Fibroblast of lung (primary cell): ENCODE measurements at places on chromosomes 12 and 14.

GRCh38 chr14:50741567-50741966 is 73.5 kb upstream of the SAV1 start:
- H3K27ac ChIP-seq, result no peak overlapping the region
- no peaks in the 10 kb centered on the region for H3K4me1 ChIP-seq
- no peaks in the 10 kb centered on the region for H3K36me3 ChIP-seq

DNA sequence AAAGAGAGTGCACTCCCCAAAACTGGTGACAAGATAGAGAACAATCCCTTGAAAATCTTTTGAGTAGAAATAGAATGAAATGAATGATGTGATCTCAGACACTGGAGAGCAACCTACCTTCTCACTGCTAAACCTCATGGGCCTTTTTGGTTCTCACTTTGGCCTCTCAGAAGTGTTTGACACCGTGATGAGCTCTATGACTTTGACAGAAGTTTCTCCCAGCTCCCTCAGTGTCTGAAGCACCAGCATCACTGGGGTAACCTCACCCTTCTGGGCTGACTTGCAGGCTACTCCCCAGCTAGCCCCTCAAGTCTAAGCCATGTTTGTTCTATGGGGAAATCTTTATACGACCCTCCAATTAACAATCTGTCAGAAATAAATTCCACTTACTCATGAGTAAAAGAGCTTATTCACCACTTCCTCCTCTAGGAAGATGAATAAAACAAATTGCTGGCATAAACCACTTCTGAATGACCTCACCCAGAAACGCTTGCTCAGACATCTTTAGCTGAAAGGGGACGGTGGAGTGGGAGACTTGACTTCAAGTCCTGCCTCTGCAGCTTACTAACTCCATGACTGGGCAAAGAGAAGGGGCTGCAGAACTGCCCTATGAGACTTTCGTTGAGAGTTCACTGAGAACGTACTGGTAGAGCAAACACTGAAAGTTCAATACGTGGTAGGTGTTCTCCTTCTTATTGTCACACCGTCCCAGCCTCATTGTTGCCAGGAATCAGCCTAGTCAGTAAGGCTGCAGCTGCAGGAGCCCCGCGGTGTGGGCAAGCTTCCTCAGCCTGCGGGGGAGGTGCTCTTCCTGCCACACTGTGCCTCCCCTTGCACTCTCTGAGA is 46.5 kb downstream of the ST8SIA1 start:
- DNase-seq, result peak; percentile 90
- H3K36me3 ChIP-seq, result no peaks in the 10 kb centered on the region
- H3K4me3 ChIP-seq, result no peak overlapping the region
- no peak overlapping the region for H3K27ac ChIP-seq
- peaks cover 12% of the 10 kb centered on the region for H3K4me1 ChIP-seq

GRCh38 chr14:102551995-102552705 is 40.3 kb upstream of the RCOR1 start:
- H3K36me3 ChIP-seq, result no peaks in the 10 kb centered on the region
- DNase-seq, result peak; percentile 21
- H3K4me1 ChIP-seq, result no peaks in the 10 kb centered on the region
- no peak overlapping the region for H3K4me3 ChIP-seq
- H3K27me3 ChIP-seq, result no peaks in the 10 kb centered on the region
- H3K27ac ChIP-seq, result no peak overlapping the region

DNA sequence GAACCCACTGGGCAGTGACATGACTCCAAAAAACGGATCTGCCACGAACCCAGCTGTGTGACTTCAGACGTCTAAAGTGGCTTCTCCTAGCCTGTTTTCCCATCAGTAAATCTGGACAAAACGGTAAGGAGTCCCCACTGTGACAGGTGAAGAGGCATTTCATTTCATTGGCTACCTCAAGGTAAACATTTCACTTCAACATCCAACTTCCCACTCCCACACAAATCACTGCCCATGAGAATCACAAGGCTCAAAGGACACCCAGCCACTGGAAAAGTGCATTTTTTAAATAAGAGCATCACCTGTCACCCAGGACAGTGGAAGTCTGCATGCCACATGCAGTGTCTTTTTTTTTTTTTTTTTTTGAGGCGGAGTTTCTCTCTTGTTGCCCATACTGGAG is 27.9 kb downstream of the HSP90AA1 start:
- H3K4me1 ChIP-seq, result peaks cover 5% of the 10 kb centered on the region
- no peak overlapping the region for H3K27ac ChIP-seq
- no peak overlapping the region for H3K4me3 ChIP-seq

DNA sequence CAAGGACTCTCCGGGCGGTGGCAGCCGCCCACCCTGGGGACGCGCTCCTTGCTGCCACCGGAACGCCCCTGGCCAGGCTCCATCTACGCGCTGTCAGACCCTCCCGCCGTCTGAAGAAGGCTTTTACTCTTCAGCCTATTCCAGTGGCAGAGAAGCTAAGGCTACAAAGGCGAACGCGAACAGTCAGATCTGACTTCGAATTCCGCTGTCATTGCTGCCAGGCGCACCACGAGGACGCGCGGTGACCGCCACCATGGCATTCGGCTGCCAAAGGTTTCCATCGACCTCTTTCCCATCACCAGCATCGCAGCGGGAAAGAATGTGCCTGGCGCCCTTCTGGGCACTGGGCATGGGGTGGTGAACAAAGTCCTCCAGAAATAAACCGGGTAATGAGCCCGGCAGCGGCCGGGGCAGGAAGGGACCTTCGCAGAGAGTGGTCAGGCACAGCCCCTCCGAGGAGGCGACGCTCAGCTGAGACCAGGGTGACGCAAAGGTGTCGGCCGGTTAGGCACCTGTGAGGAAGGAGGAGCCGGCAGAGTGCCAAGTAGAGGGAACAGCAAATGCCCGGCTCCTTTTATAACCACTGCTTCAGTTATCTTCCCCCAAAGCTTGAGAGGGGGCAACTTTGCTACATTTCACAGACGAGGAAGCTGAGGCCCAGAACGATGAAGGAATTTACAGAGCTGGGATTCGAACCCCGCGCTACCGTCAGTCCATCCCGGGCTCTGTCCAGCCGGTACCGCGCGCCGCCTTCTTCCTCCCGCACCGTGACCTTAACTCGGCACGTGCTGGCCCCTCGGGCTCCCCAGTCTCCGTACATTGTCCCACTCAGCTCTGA is 1.9 kb upstream of the RFX4 start:
- H3K27ac ChIP-seq, result no peak overlapping the region
- H3K36me3 ChIP-seq, result no peaks in the 10 kb centered on the region
- no peaks in the 10 kb centered on the region for H3K4me1 ChIP-seq

GRCh38 chr14:57611555-57612075 is 118.0 kb upstream of the CCDC198 start:
- no peak overlapping the region for H3K27ac ChIP-seq
- no peak overlapping the region for H3K4me3 ChIP-seq
- H3K4me1 ChIP-seq, result no peaks in the 10 kb centered on the region

DNA sequence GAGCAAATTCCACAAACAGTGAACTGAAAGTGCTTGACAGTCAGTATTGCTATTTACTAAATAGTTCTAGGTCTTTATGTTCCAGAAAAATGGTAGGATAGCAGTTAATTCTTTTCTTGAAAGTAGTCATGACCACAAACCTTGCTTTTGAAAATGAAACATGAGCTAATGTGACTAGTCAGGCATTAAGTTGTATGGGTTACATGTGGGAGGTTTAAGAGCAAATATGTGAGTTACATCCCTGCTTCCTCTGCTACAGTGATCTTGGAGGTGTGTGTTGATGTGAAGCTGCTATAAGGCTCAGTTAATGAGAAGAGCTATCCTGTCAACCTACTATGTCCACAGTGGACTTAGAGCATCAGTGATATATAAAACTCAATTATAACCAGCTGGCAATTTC is 741.6 kb downstream of the FSCB start:
- H3K27me3 ChIP-seq, result no peaks in the 10 kb centered on the region
- no peak overlapping the region for H3K27ac ChIP-seq
- H3K36me3 ChIP-seq, result no peaks in the 10 kb centered on the region
- no peak overlapping the region for H3K4me3 ChIP-seq
- DNase-seq, result no peak
- H3K4me1 ChIP-seq, result no peaks in the 10 kb centered on the region

DNA sequence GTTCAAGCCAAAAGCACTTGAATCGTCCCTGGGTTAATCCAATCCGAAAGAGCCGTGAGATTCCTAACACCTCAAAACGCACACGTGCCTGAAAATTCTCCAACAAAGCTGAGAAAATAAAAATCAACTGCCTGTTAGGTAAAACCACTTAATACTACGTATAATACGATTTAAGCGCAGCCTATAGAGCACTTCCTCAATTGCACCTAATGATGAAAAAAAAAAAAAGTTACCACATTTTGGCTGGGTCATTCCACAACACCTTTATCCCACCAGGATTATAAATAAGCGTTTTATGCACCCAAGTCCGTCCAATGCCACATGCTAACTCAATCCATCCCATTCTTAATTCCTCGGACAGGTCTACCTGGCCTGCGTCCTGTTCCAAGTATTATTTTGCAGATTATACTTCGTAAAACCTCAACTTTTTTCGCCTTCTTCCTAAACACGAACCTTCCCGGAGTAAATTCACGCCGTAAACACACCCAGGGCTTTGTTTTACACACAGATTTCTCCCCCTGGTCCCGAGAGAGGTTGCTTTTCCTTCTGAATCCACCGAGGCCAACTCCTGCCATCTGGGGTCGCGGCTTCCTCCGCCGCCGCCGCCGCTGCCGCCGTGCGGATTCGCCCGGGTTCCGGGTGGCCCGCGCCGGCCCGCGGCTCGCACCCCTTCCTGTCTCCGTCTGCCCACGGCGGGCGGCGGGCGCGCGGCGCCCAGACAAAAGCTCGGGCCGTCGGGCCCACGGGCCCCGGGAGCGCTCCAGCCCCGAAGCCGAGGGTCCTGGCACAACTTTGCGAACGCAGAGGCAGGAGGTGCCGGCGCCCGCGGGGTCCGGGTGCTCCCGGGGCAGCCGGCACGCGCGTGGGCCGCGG is 66.2 kb downstream of the RNF34 start:
- peak; percentile 15 for DNase-seq
- H3K4me1 ChIP-seq, result peaks cover 2% of the 10 kb centered on the region
- H3K4me3 ChIP-seq, result peak overlapping the region; percentile 62
- H3K27ac ChIP-seq, result peak overlapping the region; percentile 59
- no peaks in the 10 kb centered on the region for H3K27me3 ChIP-seq
- no peaks in the 10 kb centered on the region for H3K36me3 ChIP-seq

DNA sequence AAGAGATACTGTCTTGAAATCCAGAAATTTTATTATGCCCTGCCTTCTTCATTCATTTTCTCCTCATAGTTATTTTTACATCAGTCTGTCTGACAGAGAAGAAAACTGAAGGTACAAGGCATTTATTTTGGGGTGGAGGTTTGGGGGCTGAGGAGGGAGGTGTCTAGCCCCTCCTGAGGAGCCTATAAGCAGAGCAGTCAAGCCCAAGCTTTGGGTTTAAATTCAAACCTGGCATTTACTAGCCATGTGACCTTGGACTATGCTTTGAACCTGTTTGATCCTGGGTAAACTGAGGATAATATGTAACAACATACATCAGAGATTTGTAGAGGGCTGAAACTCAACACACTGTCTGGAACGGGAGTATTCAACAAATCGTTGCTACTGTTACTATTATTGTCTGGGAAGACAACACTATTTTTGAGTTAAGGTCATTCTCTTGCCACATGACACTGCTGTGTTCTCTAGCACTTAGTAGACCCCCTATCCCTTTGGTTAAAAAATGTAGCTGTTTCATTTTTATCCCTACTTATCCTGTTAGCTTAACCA is 66.1 kb upstream of the STRN3 start:
- H3K4me3 ChIP-seq, result no peak overlapping the region
- H3K36me3 ChIP-seq, result no peaks in the 10 kb centered on the region
- peaks cover 9% of the 10 kb centered on the region for H3K4me1 ChIP-seq
- DNase-seq, result no peak

DNA sequence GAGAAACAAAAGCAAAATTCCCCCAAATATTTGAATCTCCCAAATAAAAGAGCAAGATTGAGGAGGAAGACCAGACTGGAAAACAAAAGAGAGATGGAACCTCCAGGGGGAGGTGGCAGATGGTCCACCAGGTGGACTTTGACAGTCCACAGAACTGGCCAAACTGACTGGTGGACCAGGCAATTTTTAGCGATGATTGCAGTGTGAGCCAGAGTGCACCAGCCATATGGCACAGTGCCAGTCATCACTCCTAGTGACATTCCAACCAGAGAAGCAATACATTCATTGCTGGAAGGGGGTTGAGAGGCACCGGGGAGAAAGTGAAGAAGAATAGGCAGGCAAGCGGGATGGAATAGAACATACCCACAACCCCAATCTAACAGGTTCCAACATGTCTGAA is 182.9 kb downstream of the EXOC5 start:
- no peaks in the 10 kb centered on the region for H3K27me3 ChIP-seq
- H3K4me3 ChIP-seq, result no peak overlapping the region
- no peak overlapping the region for H3K27ac ChIP-seq
- no peaks in the 10 kb centered on the region for H3K4me1 ChIP-seq
- DNase-seq, result no peak
- no peaks in the 10 kb centered on the region for H3K36me3 ChIP-seq

DNA sequence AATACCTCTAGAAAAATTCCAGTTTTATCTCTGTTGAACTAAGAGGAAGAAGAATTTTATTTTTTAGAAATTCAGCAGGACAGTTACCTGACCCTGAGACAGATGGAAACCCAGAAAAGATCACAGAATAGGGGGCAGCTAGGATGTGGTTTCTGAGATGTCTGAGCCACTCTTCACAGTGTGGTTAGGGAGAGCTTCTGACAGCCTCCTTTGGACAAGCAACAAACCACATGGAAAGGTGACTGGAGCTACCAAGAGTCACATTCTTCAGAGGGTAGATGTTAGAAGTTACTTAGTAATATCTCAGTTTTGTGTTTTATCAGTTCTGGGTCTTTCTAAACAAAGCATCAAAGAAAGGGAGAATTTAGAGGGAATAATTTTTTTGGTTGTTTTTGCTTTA is 117.3 kb upstream of the NAP1L1 start:
- no peak overlapping the region for H3K4me3 ChIP-seq
- H3K27ac ChIP-seq, result no peak overlapping the region
- DNase-seq, result no peak

DNA sequence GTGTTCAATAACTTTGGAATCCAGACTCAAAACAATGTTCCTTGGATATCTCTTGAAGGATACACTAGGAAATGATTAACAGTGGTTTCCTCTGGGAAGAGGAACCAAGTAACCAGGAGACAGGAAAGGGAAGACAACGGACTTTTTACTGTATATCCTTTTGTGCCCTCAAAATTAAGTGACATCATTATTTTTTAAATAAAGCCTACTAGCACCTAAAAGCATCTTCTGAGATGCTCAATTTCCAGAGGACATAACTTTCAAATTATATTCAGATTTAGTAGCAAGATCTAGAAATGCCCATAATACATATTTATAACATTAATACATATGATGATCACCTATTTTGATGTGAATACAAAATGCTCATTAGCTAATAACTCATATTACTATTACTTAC is 6.5 kb downstream of the HECTD1 start:
- peaks cover 5% of the 10 kb centered on the region for H3K36me3 ChIP-seq
- no peak for DNase-seq
- H3K27ac ChIP-seq, result no peak overlapping the region
- no peak overlapping the region for H3K4me3 ChIP-seq

DNA sequence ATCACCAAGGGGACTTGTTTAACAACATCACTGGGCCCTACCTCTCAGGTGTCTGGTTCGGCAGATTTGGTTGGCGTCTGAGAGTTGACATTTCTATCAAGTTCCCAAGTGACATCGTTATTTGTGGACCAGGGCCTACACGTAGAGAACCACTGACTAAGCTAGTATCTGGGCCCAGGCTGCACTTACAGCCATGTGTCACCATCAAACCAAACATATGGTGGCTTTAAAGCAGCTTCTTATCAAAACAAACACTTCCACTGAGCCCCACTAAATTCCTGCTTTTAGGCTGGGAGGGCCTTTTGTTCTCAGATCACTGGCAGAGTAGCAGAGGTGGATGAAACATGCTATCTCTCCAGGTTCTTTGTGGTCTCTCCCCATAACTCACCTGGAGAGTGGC is 220.5 kb downstream of the PELI2 start:
- H3K36me3 ChIP-seq, result no peaks in the 10 kb centered on the region
- H3K27ac ChIP-seq, result no peak overlapping the region
- no peaks in the 10 kb centered on the region for H3K27me3 ChIP-seq
- H3K4me1 ChIP-seq, result peaks cover 36% of the 10 kb centered on the region
